ENCODE measurements at places on chromosomes 6 and 20.

DNA sequence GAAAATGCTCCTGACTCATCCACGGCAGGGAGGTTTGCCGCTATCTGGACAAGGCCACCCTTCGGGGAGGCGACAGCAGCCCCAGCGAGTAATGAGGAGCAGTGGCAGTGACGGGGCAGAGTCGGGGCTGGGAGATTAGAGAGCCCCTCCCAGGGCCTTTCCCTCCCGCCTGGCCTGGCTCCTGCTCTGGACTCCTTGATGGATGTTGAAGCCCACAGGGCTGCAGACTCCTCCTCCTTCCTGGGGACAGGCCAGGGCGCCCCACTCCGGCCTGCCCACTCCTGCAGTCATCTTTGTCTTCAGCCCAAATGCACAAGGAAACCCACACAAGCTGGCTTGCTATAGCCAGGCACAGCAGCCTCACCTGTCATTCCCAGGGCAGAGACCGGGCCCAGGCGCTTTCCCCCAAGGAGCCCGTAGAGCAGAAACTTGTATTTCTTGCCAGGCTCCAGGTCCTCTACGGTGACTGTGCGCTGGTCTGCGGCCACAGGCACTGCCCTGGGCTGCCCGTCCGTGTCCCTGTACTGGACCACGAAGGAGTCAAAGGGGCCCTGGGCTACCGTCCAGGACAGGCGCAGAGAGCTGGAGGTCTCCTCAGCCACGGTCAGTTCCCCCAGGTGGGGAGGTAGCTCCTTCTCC is 7.7 kb downstream of the CYP21A2 start:
- DNase-seq: no peak

DNA sequence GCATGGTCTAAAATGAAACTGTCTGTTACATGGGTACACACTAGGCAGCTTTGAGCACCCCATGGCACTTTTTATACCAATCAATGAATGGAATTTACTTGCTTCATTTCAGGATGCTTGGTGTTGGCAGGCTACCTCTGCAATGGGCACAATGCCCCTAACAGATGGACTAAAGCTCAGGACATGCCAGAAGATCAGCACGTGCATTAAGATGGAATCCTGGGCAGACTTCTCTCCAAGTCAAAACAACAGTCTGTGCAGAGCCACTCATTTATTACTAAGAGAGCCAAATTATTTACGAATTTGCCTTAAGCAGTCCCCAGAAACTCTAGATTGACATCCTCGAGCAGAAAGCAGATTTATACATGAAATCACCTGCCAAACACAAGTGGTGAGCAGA is 55.8 kb upstream of the SCML4 start:
- DNase-seq: no peak

DNA sequence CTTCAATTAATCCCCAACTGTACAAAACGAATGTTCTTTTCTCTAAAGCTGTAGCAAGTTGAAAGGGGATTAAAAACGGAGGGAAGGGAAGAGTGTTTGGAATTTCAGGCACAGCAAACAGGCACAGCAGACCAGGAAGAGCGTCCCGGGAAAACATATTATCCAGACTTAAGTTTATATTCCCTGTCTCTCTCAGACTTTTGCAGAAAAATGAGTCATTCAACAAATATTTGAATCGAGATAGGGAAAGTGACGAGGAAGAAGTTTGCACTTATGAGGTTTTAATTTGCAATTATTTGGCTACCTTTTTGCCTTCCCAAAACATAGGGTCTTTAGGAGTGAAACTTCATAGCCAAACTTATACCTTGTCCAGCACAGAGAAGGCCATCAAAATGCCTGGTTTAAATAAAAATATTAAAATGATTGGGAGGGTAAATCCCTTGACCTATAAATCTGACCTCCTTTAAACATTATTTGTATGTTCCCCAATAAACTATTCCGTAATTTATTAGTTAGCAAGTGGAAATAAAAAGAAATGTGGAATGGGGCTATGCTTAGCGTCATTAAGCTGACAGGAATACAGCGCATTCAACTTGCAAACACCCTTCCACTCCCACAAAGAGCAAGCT is 16.0 kb downstream of the HFE start:
- DNase-seq: peak; percentile 23

- no peak for DNase-seq
Measured at GRCh38 chr6:138393871-138394783, 9.9 kb upstream of the HEBP2 start.

GRCh38 chr6:53333439-53334408 is 15.0 kb downstream of the ELOVL5 start:
- DNase-seq: no peak

GRCh38 chr20:31764641-31765305 is 25.7 kb downstream of the TPX2 start:
- DNase-seq: no peak

- DNase-seq: no peak
Measured at GRCh38 chr20:1915725-1916124, 20.5 kb downstream of the SIRPA start.

GRCh38 chr6:7899101-7899888 is 11.3 kb downstream of the TXNDC5 start:
- DNase-seq: peak; percentile 7

- DNase-seq: no peak
Measured at GRCh38 chr6:150667977-150668716, 68.5 kb downstream of the PLEKHG1 start.

Measured in CD4-positive, alpha-beta T cell treated with Interleukin-17A for 1 hour (primary cell).